CD4-positive, alpha-beta T cell treated with Interleukin-21 for 1 hour (primary cell): ENCODE measurements at places on chromosomes 12 and 14.

DNA sequence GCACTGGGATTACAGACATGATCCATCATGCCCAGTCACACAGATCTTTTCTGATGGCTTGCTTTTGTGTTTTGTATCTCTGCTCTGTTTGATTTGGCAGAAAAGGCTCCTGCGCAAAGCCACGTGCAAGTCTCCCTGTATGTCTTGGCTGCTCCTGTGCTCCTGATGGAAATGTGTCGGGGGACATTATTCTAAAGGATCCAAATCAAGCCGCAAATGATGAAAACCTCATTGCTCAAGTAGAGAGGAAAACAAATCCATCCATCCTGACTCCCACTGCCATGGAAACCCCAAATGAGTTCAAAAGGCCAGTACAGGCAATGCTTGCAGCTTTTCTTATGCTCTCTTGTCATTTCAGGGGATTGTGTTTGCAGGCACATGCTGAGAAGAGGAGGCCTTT, 93.8 kb downstream of the NDUFA12 start:
- no peak for DNase-seq

DNA sequence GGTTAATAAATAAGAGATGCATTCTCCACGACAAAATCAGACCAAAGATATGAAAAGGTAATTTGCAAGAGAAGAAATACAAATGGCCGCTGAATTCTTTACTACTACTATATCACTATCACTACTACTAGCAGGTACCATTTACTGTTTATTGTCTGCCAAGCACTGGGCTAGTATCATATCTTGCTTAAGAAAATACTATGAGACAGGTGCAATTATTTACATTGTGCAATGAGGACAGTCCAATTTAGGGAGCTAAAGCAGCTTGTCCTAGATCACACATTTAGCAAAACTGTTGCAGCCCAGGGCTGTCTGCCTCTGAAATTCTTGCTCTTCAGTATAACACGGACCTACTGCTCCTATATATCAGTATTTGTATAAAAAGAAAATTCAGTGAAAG, 52.8 kb downstream of the CRADD start:
- DNase-seq: no peak

GRCh38 chr14:77189479-77189878, 7.9 kb downstream of the TMEM63C start:
- DNase-seq: no peak

GRCh38 chr12:124456652-124457152, 110.7 kb downstream of the NCOR2 start:
- peak; percentile 67 for DNase-seq

DNA sequence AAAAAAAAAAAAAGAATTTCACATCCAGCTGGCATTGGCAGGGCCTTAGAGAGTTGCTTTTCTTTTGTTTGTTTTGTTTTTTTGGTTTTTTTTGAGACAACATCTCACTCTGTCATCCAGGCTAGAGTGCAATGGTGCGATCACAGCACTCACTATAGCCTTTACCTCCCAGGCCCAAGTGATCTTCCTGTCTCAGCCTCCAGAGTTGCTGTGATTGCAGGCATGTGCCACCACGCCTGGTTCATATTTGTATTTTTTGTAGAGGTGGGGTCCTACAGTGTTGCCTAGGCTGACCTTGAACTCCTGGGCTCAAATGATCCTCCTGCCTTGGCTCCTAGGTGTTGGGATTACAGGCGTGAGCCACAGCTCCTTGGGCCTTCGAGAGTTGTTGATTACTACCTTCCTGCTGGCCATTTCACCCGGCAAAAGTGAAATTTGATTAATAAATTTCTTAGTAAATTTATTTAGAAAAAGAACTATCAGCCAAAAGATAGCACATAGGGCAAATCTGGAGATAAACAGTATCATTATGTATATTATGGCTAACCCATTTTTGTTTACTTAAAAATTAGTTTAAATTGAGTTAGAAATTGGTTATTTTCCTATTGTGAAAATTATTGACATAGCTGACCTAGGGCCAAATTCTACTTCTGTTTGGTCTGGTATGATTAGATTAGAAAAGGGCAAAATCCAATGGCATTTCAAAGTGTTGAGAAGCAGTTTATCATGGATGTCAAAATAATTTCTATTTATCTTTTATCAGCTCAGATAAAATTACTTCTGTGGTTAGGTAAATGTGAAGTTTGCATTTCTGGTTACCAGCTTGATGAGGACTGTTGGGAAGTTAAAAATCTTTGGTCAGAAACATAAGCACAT, 12.6 kb downstream of the ACTR6 start:
- DNase-seq: no peak

- DNase-seq: no peak
Measured at GRCh38 chr12:21672146-21672545, 14.5 kb upstream of the LDHB start.

GRCh38 chr12:105487963-105488362, 157.5 kb downstream of the C12orf75 start:
- no peak for DNase-seq

DNA sequence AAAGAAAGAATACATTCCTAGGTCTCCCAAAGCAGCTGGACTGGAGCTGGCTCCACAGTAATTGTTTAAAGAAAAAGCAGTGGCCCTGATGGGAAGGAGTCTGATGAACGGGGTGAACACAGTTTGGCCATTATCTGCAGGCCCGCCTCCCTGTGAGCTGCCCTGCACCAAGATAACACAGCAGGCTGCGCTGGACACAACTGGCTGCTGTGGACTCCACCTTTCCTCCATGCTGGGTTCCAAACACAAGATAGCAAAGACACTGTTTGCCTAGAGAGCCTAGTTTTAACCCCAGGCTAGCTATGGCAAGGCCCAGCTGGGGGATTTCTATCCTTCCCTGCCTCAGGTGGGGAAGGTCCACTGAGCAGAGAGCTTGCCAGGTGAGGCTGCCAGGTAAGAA, 34.6 kb downstream of the ZFP36L1 start:
- no peak for DNase-seq

GRCh38 chr12:49556391-49557186, 11.4 kb downstream of the MCRS1 start:
- no peak for DNase-seq

DNA sequence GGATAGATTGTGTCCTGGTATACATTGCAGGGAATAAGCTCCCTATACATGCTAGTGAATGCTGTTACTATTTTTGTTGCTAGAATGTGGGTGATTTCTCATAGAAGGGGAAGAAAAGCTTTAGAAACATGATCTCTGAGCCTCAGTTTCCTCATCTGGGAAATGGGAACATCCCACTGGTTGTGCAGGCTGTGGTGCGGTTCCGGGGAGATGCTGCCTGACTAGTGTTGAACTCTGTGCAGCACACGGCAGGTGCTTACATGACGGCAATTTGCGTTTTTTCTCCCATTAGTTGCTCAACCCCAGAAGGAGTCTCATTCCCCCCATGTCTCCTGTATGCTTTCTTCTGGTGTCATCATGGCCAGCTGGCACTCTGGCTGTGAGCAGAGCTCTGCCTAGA, 32.9 kb downstream of the FOXN4 start:
- no peak for DNase-seq
